Dermis blood vessel endothelial cell (primary cell): ENCODE measurements at places on chromosomes 16 and 17.
A peak's percentile ranks its signal among the peaks of the same experiment; 100 is the strongest.

DNA sequence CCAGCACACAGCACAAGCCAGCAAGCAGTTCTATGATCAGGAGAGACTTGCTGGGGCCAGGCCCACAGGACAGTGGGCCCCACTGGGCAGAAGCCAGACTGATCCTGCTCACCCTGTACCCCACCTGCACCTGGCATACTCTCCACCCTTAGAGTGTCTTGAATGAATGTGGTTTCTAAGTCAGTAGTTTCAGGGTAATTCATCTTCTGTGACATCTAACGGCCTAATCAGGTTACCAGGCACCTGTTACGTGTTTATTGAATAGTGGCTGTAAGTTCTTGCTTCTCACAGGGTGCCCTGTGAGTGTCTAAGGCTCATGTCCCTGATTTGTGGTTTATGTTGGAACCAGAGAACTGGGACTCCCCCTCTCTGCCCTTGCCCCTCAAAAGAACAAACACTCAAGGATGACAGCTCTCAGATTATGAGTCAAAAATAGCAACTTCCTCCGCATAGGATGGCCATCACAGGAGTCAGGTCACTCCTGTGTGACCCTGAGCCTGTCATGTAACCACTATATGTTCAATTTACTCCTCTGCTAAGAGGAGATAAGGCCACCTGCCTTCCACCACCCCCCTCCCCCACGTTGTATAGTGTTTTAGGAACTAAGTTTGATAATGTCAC, 7.0 kb upstream of the OR2C1 start:
- DNase-seq = no peak

- DNase-seq = no peak
Measured at GRCh38 chr16:47519546-47519945, 58.4 kb downstream of the PHKB start.

DNA sequence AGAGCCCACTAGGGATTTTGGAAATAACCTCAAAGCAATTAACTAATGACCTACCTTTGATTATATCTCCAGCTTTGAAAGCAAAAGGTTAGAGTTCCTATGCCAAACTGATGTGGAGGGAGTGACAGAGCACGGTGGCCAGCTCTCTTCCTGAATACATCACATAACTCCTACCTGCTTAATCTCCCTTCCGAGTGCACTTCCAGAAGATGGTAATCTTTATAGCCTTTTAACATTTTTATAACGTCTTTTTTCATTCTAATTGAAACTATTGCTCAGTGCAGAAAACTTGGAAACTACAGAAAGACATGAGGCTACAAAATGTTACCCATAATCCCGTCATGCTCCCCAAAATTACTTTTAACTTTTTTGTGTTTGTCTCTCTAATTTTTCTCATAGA, 110.5 kb upstream of the COX10 start:
- DNase-seq = no peak

DNA sequence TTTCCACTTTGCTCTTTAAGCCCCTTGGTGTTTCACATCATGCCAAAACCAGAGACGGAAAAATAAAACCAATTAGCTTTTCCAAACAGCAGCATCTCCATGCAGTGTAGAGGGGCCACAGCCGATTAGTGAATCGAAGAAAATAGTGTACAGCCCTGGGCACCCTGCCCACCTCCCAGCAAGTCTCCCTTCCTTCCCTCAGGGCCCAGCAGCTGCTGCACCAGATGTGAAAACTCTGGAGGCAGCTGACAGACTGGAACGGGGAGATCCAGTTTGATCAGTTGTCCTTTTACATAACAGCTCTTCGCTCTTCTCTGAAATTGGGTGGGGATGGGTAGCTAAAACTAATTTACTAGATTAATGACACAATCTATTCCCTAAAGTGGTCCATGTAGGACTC, 19.3 kb downstream of the TMEM11 start:
- DNase-seq = no peak

DNA sequence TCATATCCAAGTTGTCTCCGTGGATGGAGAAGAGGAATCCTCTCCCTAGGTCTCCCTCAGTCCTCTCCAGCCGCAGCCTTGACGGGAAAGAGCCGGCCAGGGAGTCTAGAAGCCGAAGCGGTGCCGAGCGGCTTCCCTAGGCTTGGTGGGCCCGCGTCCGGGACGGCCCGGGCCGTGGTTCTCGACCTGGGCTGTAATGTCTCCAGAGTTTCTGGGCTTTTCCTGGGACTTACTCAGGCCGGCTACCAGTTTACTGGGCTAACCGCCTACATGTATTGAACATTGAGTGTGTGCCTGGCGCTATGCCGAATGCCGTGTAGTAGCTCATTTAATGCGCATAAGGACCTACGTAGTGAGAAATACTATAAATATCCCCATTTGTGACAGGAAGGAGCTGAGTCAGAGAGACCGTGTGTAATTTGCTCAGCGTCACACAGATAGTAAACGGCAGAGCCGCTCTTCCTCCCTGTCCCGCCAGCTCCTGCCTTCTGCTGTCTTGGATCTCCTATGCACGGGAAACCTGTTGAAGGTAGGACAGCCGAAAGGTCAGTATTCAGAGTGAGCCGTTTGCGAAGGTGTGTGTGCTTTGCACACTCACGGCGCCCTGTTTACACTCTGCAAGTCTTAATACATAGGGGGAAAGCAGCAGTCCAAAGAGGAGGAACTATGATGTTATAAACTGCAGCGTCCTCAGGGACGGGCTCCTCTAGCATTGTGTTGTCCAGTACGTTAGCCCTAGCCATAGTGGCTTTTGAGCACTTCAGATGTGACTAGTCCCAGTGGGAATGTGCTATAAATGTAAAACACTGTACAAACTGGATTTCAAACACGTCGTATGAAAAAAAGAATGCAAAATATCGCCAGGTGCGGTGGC, 723 bp upstream of the SPAG5 start:
- peak; percentile 89 for DNase-seq
